GM23338 (cell line): ENCODE measurements at places on chromosomes 5 and 9.
A peak's percentile ranks its signal among the peaks of the same experiment; 100 is the strongest.

DNA sequence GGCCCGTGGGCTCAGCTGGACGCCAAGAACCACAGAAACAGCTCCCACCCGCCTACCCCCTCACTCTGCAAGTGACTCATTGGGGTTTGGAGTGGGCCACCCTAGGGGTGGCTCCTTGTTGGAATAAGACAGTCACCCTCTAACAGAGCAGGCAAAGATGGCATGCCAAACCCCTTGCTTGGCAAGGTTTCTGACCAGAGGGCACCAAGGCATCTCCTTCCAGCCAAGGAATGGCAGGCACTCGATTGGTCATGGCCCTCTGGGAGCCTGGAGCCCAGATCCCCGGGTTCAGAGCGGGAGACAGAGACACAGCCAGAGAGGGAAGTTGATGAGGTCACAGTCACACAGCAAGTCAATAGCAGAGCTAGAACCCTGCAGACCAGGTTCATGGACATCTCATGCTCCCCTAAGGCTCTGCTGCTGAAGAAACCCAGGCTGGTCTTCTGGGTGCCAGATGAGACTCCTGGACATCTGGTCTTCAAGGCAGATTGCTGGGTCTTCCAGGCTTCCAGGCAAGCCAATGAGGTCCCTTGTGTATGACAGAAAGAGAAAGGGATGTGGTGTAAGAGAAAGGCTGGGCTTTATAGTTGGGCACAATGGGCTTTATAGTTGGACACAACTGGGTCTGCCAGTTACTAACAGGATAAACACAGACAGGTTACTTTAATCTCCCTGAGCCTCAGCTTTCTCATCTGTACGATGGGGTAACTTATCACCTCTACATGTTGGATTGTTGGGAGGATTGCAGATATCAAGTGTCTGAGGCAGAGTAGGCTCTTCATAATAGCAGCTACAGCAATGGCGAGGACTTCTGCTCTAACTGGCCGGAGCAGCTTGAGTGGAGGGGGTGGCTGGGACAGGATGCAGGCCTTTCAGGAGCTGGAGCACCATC, 23.3 kb upstream of the KIF12 start:
- DNase-seq, result no peak

- no peak for DNase-seq
These were observed 216.6 kb downstream of the TLE1 start for GRCh38 chr9:81472701-81473100.

DNA sequence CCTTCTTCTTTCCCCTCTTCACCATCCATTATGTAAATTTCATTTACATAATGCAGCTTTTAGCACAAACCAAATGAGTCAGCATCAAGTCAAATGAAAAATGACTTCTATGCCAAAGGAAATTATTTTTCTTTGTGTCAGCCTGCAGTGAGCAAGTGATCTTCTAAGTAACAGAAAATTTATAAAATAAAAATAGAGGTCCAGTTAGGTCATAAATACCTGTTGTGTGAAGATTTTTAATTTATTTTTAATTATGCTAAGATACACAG, 16.7 kb upstream of the THG1L start:
- no peak for DNase-seq

DNA sequence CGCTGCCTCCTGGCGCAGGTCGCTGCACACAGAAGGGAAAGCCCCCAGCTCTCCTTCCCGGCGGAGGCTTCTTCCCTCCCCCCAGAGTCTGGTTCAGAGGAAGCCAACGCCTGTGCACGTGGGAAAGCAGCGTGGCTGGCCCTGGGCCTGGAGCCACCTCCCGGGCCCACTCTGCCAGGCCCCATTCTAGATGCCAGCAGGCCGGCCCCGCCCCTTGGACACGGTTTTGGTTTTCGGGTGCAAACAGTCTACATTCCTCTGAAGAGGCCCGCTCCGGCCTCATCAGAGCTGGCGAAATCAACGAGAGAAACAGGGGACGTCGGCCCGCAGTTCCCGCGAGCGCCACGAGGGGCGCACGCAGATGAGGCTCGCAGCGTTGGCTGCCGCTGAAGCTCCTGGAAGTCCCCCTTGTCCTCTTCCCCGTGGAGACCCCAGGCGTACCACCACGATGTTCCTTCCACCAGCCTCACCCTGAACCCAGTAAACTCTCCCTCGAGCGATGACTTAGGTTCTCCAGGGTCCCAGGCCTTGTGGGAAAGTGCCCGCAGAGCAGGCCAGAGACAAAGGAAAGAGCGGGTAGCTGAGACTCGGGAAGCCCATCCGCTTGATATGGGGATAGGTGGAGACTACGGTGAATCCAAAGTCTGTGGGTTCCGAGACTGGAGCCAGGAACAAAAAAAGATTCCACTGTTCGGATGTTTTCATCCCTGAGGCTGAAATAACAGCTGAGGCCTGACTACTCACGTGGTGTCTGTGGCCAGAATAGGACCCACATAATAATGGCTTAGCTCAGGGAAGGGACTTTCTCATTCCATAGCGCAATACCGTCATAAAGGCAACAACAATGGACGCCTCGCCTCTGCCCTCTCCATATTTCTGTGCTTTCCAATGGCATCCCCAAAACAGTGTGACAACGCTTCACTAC, 64.2 kb downstream of the KLF4 start:
- DNase-seq, result peak; percentile 85
